Endothelial cell (in vitro differentiated cells): ENCODE measurements at places on chromosomes 4 and X. TPM values are rescaled to one million over a fixed set of nuclear protein-coding genes. Genes with fewer than 3 reads are reported as not detected.

BEX3 gene
- 313 TPM for total RNA-seq

HPF1 gene
- total RNA-seq: 30.2 TPM

SPCS3 gene
- total RNA-seq: 173 TPM

MAGEA10 gene
- not detected for total RNA-seq
